ENCODE measurements at places on chromosomes 2 and 18.

- DNase-seq = no peak
Observed at GRCh38 chr2:10668402-10669012, 21.3 kb downstream of the NOL10 start.

DNA sequence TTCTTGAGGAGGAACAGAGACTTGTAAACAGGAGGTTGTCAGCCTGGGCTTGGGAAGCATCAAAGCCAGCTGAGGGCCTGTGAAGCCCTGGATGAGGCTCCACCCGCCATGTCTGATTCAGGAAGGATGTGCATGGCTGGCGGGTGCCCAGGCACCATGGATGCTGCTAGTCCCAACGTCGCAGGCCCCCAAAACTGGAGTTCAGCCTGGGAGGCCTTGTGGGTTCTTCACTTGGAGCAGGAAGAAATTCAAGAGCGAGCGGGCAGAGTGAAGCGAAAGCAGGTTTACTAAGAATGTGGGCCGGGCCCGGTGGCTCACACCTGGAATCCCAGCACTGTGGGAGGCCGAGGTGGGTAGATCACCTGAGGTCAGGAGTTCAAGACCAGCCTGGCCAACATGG, 12.1 kb upstream of the PXDN start:
- no peak for DNase-seq

- DNase-seq = no peak
Observed at GRCh38 chr2:219861307-219861706, 233.9 kb downstream of the SLC4A3 start.

- no peak for DNase-seq
Observed at GRCh38 chr2:103003750-103004260, 242.0 kb downstream of the TMEM182 start.

GRCh38 chr2:39618236-39618635, 47.5 kb upstream of the TMEM178A start:
- DNase-seq = no peak

- no peak for DNase-seq
Observed at GRCh38 chr2:33247365-33247764, 229.1 kb upstream of the RASGRP3 start.

GRCh38 chr2:47026748-47027534, 111.3 kb upstream of the MCFD2 start:
- DNase-seq = no peak

DNA sequence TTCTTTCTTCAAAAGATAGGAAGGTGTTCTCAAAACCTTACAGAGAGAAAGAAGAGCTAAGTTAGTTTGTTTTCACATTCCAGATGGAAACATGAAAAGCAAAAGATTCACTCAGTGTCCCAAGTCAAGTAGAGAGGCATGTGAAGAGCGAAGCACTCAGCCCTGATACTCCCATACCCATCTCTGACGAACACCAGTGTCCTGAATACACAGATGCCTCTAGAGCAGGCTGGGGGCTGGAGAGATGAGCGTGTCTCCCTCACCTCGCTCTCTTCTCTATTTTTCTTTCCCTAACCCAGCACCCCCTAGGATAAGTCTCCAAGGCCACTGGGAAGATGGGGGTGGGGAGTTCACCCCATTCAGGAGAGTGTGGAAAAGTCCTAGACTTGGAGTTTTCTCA, 227.8 kb downstream of the TMEM163 start:
- no peak for DNase-seq

DNA sequence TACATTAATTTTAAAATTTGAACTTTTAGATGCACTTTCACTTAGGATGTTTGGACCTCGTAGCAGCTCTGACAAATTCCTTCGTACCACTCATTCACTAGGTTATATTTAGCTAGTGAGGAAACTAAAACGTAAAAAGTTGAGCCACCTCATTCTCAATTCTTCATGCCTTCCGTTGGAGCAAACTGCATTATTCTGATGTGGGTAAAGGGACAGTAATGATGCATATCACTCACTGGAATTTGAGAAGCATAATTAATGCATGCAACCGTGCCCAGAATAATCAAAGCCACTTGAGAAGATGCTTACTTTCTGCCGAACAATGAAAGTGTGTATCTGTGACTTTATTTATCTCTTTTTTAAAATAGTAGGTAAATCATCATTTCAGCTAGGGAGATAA, 2.2 kb downstream of the CNOT9 start:
- no peak for DNase-seq

- DNase-seq = no peak
Observed at GRCh38 chr2:406876-407275, 119.0 kb upstream of the ALKAL2 start.

- DNase-seq = no peak
Observed at GRCh38 chr18:8556424-8556823, 52.8 kb upstream of the RAB12 start.

DNA sequence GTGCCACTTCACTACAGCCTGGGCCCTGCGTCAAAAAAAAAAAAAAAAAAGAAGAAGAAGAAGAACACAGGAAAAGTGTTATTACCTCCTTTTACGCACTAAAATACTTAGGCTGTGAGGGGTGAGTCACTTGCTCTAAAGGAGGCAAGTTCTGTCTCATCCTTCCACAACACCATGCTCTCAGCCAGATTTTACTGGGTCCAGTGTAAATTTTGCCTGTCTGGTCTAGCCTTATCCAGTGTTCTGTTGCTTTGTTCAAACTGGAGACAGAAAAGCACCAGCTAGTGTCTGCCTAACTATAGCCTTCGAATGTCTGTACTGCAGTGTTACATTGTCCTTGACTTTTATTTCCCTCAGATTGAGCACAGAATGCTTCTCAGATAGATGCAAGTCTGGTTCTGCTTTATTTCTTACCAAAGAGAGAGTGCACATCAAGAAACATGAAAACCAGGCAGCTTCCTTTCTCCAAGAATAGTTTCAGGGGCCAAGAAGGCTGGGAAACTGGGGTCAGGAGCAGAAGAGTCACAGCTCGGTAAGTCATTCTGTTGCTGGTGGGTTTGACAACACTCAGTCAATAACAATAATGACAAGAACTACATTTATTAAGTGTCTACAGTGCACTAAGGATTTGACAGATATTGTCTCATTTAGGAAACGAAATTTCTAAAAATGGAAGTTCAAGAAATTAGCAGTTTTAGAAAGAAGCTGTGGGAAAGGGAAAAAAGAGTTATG, 3.1 kb upstream of the MSGN1 start:
- DNase-seq = no peak

GRCh38 chr2:213524164-213524563, 239.9 kb downstream of the SPAG16 start:
- no peak for DNase-seq

- DNase-seq = no peak
Observed at GRCh38 chr2:112614201-112614840, 29.9 kb downstream of the CHCHD5 start.

- DNase-seq = no peak
Observed at GRCh38 chr2:23355001-23355400, 30.0 kb upstream of the KLHL29 start.

GRCh38 chr2:126749537-126749936, 93.6 kb downstream of the GYPC start:
- DNase-seq = no peak

Measured in NK-92 treated with Interleukin-12 subunit alpha and Interleukin-12 subunit beta, amount 100 ng/mL, for 24 hours (cell line).